Left ventricle myocardium inferior (tissue), 1 donor: ENCODE measurements at places on chromosomes 3 and 15.

DNA sequence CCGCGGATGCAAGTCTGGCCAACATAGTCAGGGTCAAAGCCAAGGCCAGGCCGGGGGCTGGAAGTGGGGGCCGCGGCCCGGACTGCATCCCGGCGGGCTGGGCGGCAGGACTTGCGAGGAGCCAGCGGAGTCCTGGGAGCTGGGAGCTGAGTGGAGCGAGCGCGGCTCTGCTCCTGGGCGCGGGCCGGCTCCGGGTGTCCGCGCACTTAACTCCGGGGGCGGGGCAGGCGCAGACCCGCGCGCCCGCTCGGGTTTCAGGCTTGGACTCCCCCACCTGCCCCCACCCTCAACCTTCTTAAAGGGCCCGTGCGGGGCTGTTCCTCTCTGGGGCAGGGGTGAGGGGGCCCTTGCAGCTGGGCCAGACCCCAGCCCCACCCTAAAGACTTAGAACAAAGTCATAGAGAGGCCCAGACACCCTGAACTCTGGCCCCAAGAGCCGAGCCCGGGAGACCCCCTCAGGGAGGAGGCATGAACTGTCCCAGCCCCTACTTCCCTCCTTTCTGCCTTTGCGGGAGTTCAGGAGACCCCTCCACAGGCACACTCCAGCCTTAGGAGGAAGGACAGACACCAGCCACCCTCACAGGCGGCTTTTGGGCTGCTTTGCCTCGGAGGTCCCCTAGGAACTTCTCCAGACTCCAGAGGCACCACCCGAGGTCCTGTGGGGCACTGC is at the start of gene CSPG4:
CSPG4 (minus strand) TSS at position 181 of the 670 bp plus-strand sequence; CDS start at position 88, 93 bp downstream.
- peak; percentile 72 for DNase-seq

DNA sequence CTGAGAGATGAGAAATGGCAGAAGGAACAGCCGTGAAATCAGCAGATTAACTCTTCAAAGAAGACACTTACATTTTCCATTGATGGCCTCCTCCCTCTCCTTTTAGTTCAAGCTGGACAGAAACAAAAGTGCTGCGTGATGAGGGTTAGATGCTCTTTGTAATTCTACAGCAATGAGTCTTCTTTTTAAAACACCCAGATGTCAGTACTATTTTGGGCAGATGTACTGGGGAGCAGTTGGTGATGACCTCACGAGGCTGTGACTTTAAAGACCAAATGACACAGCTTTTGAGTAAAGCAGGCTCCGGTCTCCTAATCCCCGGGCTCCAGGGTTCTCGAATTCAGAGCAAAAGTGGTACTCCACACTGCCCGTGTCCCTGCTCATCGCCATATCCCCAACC is 198.2 kb downstream of the SLCO3A1 start:
- no peak for DNase-seq

DNA sequence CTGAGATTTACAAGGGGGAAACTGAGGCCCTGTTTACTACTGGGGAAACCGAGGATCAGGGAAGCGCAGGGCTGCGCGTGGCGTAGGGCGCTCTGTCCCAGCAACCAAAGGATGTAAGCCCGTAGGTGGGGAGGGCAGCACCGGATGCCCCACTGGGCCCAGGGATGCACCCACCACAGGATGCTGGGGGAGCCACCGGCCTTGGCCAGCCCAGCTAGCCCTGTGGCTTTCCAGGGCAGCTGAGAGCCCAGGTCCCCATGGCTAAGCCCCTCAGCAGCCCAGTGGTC is 33.4 kb downstream of the RPN1 start:
- DNase-seq, result no peak

GRCh38 chr3:15361494-15362214 is 29.3 kb upstream of the SH3BP5 start:
- no peak for DNase-seq

- DNase-seq, result no peak
Observed at GRCh38 chr3:51966016-51966415, 1.2 kb downstream of the PCBP4 start.

GRCh38 chr15:79539401-79539800 is 107.3 kb downstream of the MINAR1 start:
- DNase-seq, result no peak

- no peak for DNase-seq
Observed at GRCh38 chr15:100812802-100813201, 66.8 kb upstream of the ALDH1A3 start.

- peak; percentile 31 for DNase-seq
Observed at GRCh38 chr3:159616234-159616825, 372.3 kb upstream of the IL12A start.

DNA sequence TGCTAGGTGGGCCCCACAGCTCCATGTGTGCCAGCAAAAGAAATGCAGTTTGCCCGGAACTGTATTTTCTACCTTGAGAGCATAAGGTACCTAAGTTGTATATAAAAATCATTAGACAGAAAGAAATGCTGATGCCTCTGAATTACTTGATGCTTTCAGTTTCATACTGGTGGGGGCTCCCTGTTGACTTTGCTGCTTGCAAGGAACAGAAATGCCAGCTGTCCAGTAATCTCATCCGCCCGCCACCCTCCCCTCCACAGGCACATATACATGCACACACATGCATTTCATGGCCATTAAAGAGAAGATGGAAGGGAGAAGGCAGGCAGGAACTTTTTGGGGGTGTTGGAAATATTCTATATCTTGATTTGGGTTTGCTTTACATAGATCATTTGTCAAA is 38.4 kb downstream of the LIMD1 start:
- no peak for DNase-seq

DNA sequence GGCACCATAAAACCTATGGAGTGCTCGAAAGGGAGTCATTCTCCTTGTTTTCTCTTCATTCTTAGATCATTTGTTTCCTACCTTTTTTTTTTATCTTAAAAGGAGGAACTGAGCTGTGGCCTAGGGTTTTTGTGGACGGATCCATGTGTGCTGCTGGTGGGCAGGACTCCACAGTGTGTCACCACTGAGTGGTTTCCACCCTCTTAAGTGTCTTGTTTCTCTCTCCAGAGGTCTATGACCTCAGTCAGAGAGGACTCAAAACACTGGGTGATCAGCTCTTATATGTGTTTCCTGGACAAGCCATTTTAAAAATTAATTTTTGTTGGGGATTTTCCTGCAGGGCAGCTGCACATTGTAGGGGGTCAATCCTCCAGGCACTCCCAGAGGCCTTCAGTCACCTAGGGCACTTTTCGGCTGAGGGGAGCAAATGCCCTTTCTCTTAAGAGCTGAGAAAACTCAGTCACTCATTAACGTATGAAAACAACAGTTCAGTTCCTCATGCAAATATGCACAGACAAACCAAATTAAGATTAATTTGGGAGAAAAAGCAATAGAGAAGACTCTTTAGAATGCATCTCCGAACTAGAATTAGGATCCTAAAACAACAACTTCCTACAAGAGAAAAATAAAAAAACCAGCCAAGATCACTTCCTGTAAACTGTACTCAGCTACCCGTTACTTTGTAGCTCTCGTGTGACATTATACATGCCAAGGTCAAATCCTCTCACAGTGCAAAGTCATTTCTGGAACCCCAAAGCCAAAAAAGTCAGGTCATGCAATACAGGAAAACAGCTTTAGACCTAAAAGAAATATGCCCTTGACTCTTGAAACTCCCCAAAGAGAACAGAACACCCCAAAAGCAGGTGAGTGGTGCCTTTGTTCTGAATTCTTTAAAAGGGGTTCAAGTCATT is 27.6 kb upstream of the FAM3D start:
- no peak for DNase-seq

DNA sequence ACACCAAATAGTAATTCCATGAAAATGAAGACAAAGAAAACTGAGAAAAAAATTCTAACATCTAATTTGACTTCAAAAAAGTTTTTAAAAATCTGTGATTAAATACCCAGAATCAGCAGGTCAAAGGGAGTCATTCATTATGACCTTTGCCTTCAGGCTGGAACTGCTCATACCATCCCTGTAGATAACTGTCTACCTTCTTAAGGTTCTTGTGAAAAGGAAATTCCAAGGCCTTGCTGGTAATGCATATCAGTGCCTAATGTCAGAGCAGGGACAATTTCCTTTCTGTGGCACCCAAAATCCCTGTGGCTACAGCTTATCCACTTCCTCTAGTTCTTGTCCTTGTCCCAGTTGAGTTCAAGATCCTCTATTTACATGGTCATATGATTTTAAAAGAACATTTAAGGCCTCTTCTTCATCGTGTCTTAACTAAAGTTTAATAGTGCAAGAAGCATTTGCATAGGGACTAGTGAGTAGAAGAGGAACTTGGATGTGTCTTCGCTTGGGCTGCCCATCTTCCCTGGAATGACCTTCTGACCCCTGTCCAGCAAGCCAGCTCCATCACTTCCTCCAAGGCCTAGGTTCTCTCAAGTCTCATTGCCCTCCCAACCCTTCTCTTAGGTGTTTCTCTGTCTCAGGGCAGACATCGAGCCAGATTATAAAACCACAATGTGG is 8.7 kb upstream of the PLCL2 start:
- DNase-seq, result no peak

GRCh38 chr3:137259701-137260100 is 301.9 kb downstream of the IL20RB start:
- no peak for DNase-seq

DNA sequence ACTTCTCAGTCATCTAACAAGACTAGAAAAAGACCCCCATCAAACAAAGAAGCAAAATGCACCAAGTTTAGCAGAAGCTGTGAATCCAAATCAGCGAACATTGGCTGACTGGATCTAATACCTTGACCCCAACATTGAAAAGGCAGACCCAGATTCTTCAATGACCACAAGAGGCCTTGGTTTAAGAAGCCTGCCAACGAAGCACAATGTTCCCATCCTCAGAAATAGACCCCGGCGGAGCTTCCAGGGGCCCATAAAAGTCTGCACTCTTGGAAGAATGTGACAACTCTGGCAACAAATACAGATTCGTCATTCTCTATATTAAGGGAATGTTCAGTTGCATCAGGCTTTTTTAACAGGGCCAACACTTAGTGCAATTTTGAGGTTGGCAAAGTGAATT is 112.8 kb upstream of the BCL6 start:
- DNase-seq, result no peak

DNA sequence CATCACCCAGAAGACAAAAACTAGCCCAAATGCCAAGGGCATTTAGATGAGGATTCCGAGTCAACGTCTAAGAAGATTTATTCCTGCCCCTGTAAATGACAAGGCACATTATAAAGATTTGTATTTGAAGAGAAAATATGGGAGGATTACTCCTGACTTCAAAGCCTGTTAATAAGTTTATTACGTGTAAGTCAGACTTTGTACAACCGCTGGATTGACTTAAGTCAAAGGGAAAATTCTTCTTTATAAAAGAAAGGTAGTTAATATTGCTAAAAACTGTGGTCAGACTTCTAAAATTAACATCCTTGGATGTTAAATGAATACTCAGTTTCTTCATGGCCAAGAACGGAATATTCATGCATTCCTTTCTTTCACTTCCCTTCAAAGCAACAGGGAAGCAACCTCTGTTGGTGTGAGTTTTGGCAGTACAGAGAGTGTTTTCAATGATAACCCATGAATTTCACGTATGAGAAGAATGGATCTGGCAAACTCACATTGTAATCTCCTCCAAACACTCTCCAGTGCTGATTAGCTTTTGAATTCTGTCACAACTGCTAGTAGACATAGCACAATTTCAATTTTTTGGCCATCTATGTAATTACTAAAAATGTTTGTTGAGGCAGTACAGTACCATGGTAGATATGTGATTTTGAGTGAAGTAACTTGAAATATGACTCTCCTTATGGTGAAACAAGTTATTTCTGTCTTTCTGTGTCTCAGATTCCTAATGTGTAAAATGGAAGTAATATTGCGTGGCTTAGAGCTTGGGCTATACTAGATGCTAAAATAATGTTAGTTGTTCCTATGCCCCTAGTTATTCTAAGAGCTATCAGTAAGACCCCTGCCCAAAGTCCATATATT is 62.0 kb downstream of the PLD1 start:
- DNase-seq, result no peak

DNA sequence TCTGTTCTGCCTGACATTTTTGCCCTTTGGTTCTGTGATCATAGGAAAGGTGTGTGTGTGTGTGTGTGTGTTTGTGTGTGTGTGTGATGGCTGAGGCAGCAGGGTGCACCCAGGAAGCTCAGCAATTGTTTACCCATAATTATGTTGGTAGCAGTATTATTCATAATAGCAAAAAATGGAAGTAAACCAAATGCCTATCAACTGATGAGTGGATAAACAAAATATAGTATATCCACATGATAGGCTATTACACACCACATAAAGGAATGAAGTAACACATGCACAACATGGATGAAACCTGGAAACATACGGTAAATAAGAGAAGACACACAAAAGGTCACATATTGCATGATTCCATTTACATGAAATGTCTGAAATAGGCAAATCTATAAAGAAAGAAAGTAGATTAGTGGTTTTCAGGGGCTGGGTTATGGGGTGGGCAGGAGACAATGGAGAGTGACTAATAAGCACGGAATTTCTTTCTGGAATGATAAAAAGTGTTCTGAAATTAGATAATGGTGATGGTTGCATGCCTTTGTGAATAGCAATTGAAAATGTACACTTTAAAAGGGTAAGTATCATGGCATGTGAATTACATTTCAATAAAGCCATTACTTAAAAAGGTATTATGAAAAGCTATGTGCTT is 167.2 kb downstream of the POLR2M start:
- DNase-seq, result no peak

DNA sequence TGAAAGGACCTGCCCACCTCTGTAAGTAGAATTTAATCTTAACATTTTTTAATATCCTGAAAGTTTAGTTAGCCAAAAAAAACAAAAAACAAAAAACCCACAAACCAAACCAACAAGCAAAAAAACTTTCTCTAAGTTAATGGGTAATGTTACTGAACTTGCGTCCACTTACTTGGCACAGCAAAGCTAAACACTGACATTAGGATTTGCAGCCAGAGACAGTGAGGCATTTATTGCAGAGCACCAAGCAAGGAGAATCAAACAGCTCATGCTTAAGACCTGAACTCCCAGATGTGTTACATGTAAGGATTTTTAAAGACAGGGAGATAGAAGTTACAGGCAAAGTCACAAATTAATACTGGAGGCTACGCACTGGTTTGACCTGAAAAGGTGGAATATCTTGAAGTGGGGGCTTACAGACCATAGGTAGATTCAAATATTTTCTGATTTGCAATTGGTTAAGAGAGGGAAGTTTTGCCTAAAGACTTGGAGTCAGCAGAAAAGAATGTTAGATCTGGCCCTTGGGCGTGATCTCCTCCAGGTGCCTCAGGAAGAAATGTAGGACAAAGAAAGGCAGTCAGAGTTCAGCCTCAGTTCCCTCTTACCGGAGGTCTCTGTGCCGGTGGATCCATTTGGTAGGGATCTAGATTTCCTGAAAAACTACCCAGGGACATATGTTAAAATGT is 205.0 kb downstream of the ADAMTSL3 start:
- no peak for DNase-seq

DNA sequence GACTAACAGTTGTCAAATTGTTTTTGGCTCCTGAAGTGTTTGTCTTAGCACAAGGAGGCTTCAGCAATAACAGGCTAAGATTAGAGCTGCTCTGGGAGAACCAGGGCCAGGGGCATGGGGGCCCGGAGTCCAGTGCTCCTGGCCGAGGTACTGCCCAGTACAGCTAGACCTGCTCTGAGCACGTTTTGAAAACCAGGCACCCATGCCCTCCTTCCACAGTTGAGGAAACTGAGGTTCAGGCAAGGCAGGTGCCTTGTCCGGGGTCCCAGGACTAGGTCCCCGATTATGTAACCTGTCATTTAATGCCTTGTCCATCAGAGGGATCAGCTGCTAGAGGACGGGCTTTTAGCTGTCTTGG is 19.2 kb downstream of the KBTBD13 start:
- DNase-seq, result no peak

- no peak for DNase-seq
Observed at GRCh38 chr15:69145694-69146492, 14.5 kb upstream of the GLCE start.
